ENCODE measurements at places on chromosomes 16 and 17.

GRCh38 chr17:78669975-78670518 is 92.9 kb upstream of the DNAH17 start:
- no peak for DNase-seq

GRCh38 chr17:46736100-46736499 is 82.4 kb downstream of the WNT3 start:
- no peak for DNase-seq

DNA sequence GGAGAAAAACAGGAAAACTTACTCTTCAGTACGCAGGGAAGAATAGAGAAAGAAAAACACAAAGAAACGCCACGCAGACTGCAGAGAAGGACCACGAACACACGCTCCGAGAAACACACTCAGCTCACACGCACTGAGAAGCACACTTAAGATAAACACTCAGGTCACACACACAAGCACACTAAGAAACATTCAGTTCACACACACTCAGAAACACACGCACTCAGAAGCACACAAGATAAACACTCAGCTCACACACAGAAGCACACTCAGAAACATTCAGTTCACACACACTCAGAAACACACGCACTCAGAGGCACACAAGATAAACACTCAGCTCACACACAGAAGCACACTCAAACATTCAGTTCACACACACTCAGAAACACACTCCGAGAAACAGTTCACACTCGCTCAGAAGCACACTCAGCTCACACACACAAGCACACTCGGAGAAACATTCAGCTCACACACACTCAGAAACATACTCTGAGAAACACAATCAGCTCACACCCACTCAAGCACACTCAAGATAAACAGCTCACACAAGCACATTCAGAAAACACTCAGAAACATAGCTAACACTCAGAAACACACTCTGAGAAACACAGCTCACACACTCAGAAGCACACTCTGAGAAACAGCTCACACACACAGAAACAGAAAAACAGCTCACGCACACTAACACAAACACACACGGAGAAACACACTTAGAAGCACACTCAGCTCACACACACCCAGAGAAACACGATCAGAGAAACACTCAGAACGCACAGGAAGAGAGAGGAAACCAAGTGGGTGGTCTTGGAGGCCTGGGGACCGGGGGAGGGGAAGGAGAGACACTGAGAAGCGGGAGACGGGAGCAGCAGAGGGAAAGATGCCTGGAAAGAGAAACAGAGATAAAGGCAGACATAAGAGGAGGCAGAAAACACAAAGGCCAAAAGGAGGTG is 908 bp downstream of the TMEM98 start:
- no peak for DNase-seq

GRCh38 chr16:83045790-83046189 is 419.0 kb downstream of the CDH13 start:
- DNase-seq: no peak
